ENCODE measurements at places on chromosomes 6 and 20. TPM values are rescaled to one million over a fixed set of nuclear protein-coding genes. Genes with fewer than 3 reads are reported as not detected.

MAPK13 gene
- total RNA-seq: 16.9 TPM

TAAR5 gene
- not detected for total RNA-seq

DUSP15 gene
- not detected for total RNA-seq

TMC2 gene
- not detected for total RNA-seq

NHSL1 gene
- total RNA-seq: 0.63 TPM

OR2J3 gene
- total RNA-seq: not detected

C6orf132 gene
- not detected for total RNA-seq

IL20RA gene
- total RNA-seq: 0.10 TPM
